ENCODE measurements at places on chromosomes 2 and 18. TPM values are rescaled to one million over a fixed set of nuclear protein-coding genes. Genes with fewer than 3 reads are reported as not detected.

PKDCC gene
- total RNA-seq, result 68.1 TPM

BCL11A gene
- total RNA-seq, result 0.14 TPM

TMEM17 gene
- 1.8 TPM for total RNA-seq

WNT10A gene
- total RNA-seq, result not detected

C1GALT1C1L gene
- total RNA-seq, result 0.57 TPM
